ENCODE measurements at places on chromosomes 4 and X. TPM values are rescaled to one million over a fixed set of nuclear protein-coding genes. Genes with fewer than 3 reads are reported as not detected.

DGAT2L6 gene
- not detected for total RNA-seq

STX18 gene
- total RNA-seq, result 15.9 TPM

SLC6A8 gene
- 68.6 TPM for total RNA-seq

LUZP4 gene
- total RNA-seq, result not detected

CCSER1 gene
- 3.4 TPM for total RNA-seq

All from GM23338 (cell line).